Natural killer cell (primary cell): ENCODE measurements at places on chromosomes 7 and 10. TPM values are rescaled to one million over a fixed set of nuclear protein-coding genes. Genes with fewer than 3 reads are reported as not detected.

DNA sequence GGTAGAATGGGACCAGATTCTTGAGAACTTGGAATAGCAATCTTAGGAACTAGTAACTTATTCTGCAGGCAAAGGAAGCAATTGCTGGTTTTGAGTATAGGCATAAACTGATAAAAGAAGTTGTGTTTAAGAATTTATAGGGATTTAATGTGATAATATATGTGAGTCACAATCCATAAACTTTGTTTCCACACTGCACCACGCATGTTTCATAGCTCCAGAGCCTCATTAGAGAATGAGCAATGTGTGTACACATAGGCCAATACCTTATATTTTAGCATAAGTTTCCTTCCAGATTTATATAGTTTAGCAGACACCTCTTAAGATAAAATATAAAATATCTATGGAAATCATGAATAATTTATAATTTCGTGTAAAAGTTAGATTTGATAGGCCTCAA, 175.5 kb upstream of the SEMA3A start:
- H3K36me3 ChIP-seq: no peaks in the 10 kb centered on the region
- H3K4me1 ChIP-seq: no peaks in the 10 kb centered on the region
- H3K4me3 ChIP-seq: no peak overlapping the region
- DNase-seq: no peak
- no peak overlapping the region for H3K27ac ChIP-seq

- H3K27me3 ChIP-seq: no peaks in the 10 kb centered on the region
- H3K4me3 ChIP-seq: no peak overlapping the region
- no peaks in the 10 kb centered on the region for H3K36me3 ChIP-seq
- DNase-seq: no peak
- no peaks in the 10 kb centered on the region for H3K4me1 ChIP-seq
- no peak overlapping the region for H3K27ac ChIP-seq
Measured at GRCh38 chr10:49373361-49373760, 22.5 kb downstream of the DRGX start.

- no peak for DNase-seq
- H3K27me3 ChIP-seq: no peaks in the 10 kb centered on the region
- no peaks in the 10 kb centered on the region for H3K36me3 ChIP-seq
- no peak overlapping the region for H3K4me3 ChIP-seq
- no peak overlapping the region for H3K27ac ChIP-seq
Measured at GRCh38 chr7:30744075-30744417, 7.9 kb upstream of the INMT start.

DNA sequence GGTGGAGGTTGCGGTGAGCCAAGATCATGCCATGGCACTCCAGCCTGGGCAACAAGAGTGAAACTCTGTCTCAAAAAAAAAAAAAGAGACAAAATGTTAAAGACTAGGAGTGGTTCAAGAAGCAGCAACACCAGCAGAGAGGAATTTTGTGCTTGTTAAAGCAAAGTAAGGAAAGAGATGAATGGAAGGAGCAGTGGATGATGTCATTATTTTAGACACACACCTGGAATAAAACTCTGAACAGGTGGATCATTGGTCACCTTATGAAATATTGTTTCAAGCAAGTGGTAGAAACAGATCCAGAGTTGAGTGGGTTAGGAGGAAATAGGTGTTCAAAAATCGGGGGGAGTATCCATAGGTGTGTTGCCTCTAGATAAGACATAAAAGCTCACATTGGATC, 129.7 kb upstream of the FRMD4A start:
- DNase-seq: no peak
- no peak overlapping the region for H3K27ac ChIP-seq
- H3K4me1 ChIP-seq: no peaks in the 10 kb centered on the region
- no peak overlapping the region for H3K4me3 ChIP-seq

Gene CAV2
- total RNA-seq: not detected

GRCh38 chr7:49669692-49670260, 103.7 kb upstream of the VWC2 start:
- H3K27me3 ChIP-seq: no peaks in the 10 kb centered on the region
- DNase-seq: no peak
- H3K36me3 ChIP-seq: no peaks in the 10 kb centered on the region

Gene GLUD1
- total RNA-seq: 102 TPM

- H3K4me3 ChIP-seq: no peak overlapping the region
- no peaks in the 10 kb centered on the region for H3K4me1 ChIP-seq
- no peaks in the 10 kb centered on the region for H3K27me3 ChIP-seq
Measured at GRCh38 chr7:124250297-124251034, 217.6 kb upstream of the TMEM229A start.

GRCh38 chr7:122082160-122082559, 61.9 kb downstream of the AASS start:
- H3K4me1 ChIP-seq: no peaks in the 10 kb centered on the region
- H3K36me3 ChIP-seq: no peaks in the 10 kb centered on the region
- no peak overlapping the region for H3K27ac ChIP-seq
- H3K27me3 ChIP-seq: no peaks in the 10 kb centered on the region
- H3K4me3 ChIP-seq: no peak overlapping the region
- DNase-seq: no peak

DNA sequence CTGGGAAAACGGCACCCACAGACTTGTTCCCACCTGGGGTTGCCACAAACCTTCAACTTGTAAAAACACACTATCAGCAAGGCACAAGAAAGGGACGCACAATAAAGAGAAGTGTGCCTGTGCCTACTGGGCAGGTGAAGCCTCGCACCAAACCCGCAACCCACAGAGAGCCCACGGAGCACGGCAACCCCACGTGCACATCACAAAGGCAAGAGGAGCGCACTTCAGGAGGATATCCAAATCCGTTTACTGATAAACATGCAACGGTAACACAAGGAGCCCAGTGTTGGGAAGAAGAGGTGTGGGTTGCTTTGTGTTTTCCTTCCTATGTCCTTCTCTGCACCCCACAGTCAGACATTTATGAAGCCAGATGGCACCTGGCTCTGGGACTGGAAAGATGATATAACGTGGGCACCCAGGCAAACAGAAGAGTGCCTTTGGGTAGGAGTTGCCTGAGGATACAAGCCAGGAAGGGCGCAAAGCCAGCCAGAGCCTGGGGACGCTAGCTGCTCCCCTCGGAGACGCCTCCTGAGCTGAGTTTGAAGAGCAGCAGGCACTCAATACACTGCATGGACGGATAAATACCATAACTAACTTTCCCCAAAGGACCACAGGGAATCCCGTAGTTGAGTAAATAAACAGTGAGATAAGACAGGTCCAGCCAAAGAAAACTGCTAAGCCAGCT, 41.6 kb downstream of the TCERG1L start:
- H3K4me3 ChIP-seq: no peak overlapping the region
- H3K36me3 ChIP-seq: no peaks in the 10 kb centered on the region
- no peaks in the 10 kb centered on the region for H3K27me3 ChIP-seq
- H3K4me1 ChIP-seq: no peaks in the 10 kb centered on the region
- H3K27ac ChIP-seq: no peak overlapping the region
- DNase-seq: no peak

- H3K27me3 ChIP-seq: no peaks in the 10 kb centered on the region
- H3K36me3 ChIP-seq: no peaks in the 10 kb centered on the region
- no peak for DNase-seq
- H3K4me1 ChIP-seq: no peaks in the 10 kb centered on the region
Measured at GRCh38 chr10:114566064-114566463, 92.0 kb downstream of the ABLIM1 start.

DNA sequence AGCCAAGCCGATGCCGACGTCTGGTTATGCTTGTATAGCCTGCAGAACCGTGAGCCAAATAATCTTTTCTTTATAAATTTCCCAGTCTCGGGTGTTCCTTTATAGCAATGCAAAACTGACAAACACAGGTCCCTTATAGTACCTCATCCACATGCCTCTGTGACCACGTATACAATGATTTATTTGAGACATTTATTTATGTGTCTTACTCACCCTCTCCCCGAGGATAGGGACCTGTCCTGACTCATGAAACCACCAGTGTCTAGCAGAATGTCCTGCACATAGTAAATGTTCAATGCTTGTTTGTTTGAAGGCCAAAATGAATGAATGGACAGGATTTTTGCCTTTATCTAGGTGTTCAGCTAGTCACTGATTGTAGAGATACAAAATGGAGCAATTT, 147.9 kb upstream of the FZD8 start:
- DNase-seq: no peak
- no peak overlapping the region for H3K4me3 ChIP-seq
- no peaks in the 10 kb centered on the region for H3K27me3 ChIP-seq
- H3K36me3 ChIP-seq: no peaks in the 10 kb centered on the region
- H3K4me1 ChIP-seq: no peaks in the 10 kb centered on the region

- peaks cover 75% of the 10 kb centered on the region for H3K36me3 ChIP-seq
- peak overlapping the region; percentile 45 for H3K27ac ChIP-seq
- no peak overlapping the region for H3K4me3 ChIP-seq
- no peak for DNase-seq
Measured at GRCh38 chr10:71752391-71753090, 20.8 kb downstream of the VSIR start.

- H3K4me3 ChIP-seq: peak overlapping the region; percentile 95
- peak overlapping the region; percentile 81 for H3K27ac ChIP-seq
- peaks cover 24% of the 10 kb centered on the region for H3K4me1 ChIP-seq
- DNase-seq: no peak
- peaks cover 20% of the 10 kb centered on the region for H3K36me3 ChIP-seq
Measured at GRCh38 chr7:143288836-143289235, 685 bp downstream of the CASP2 start.

DNA sequence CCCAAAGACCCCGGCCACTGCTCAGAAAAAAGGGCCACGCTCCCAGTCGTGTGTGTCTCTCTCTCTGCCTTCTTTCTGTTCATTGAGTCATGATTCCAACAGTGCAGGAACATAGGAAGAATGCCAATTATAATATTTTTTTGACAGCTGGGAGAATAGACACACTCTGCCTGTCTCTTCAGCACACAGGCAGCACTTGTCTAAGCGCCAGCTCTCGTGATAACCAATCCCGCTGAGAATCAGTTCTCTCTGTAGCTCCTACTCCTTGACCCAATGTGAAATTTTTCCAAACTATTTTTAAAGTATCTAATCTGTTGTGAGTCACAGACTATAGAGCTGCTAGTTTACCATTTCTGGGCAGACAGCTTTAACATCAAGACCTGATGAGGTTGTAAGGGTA, 145.7 kb upstream of the RHEB start:
- DNase-seq: no peak
- peaks cover 2% of the 10 kb centered on the region for H3K36me3 ChIP-seq
- H3K27me3 ChIP-seq: no peaks in the 10 kb centered on the region
- no peak overlapping the region for H3K4me3 ChIP-seq
- no peak overlapping the region for H3K27ac ChIP-seq

- no peak overlapping the region for H3K4me3 ChIP-seq
- H3K27me3 ChIP-seq: no peaks in the 10 kb centered on the region
- no peak overlapping the region for H3K27ac ChIP-seq
- no peak for DNase-seq
- no peaks in the 10 kb centered on the region for H3K4me1 ChIP-seq
Measured at GRCh38 chr7:137462074-137462715, 118.7 kb upstream of the PTN start.

Gene GNG11
- 0.57 TPM for total RNA-seq

GRCh38 chr10:35058134-35058533, 32.0 kb downstream of the CUL2 start:
- no peaks in the 10 kb centered on the region for H3K27me3 ChIP-seq
- H3K4me1 ChIP-seq: no peaks in the 10 kb centered on the region
- peaks cover 56% of the 10 kb centered on the region for H3K36me3 ChIP-seq
- H3K4me3 ChIP-seq: no peak overlapping the region
- DNase-seq: no peak

DNA sequence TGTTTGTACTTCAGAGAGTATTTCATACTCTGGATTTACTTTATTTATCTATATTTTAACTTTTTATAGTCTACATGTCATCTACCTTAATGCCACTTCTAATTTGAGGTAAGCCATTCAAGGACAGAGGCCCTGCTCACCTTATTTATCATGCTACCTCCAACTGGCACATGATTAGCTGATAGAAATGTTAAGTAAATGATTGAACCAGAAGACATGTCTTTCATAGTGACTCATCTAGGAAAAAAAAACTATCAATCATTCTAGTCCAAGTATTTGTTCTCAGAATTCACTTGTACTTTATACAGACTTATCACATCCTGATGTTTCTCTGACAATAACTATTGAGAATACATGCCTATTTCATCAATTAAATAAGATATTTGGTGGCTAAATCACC, 856.3 kb downstream of the XPNPEP1 start:
- no peaks in the 10 kb centered on the region for H3K36me3 ChIP-seq
- no peaks in the 10 kb centered on the region for H3K27me3 ChIP-seq
- no peak overlapping the region for H3K27ac ChIP-seq
- H3K4me1 ChIP-seq: no peaks in the 10 kb centered on the region
- DNase-seq: no peak

Gene SPAM1
- not detected for total RNA-seq

Gene CHN2
- 23.2 TPM for total RNA-seq

Gene OR2A42
- not detected for total RNA-seq

Gene CLRN3
- total RNA-seq: not detected

Gene FOXI2
- not detected for total RNA-seq

Gene NKX2-3
- not detected for total RNA-seq

Gene AMPH
- total RNA-seq: not detected

GRCh38 chr7:1320616-1321240, 88.1 kb downstream of the UNCX start:
- no peak overlapping the region for H3K27ac ChIP-seq
- no peaks in the 10 kb centered on the region for H3K27me3 ChIP-seq
- no peak for DNase-seq
- no peaks in the 10 kb centered on the region for H3K36me3 ChIP-seq

- no peaks in the 10 kb centered on the region for H3K27me3 ChIP-seq
- H3K27ac ChIP-seq: no peak overlapping the region
- no peaks in the 10 kb centered on the region for H3K36me3 ChIP-seq
- no peaks in the 10 kb centered on the region for H3K4me1 ChIP-seq
Measured at GRCh38 chr7:81986723-81987470, 217.1 kb upstream of the HGF start.

Gene MTG1
- total RNA-seq: 76.3 TPM

Gene BNIP3
- total RNA-seq: 9.9 TPM

Gene NPY
- total RNA-seq: not detected

DNA sequence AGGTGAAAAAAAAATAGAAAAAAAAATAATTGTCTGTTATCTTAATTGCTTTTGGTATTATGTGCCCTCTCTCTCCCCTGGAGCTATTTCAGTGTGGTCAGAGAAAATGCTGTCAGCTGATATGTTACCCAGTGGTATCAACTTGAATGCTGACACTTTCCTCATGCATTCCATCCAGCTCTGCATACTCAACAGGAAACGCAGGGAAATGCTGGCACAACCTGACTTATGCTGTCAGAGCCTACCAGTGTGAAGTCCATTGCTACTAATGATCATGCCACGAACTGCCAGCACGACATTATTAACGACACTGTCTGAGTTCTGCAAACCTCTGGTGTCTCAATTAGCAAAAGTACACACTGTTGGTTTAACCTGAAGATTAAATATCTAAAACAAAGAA, 182.8 kb downstream of the ZWINT start:
- no peak overlapping the region for H3K4me3 ChIP-seq
- no peak overlapping the region for H3K27ac ChIP-seq
- DNase-seq: no peak
- no peaks in the 10 kb centered on the region for H3K36me3 ChIP-seq

Gene EPO
- not detected for total RNA-seq
